ENCODE measurements at places on chromosomes 2 and 18.

- H3K36me3 ChIP-seq = no peaks in the 10 kb centered on the region
- no peak overlapping the region for H3K4me3 ChIP-seq
- no peaks in the 10 kb centered on the region for H3K4me1 ChIP-seq
Measured at GRCh38 chr2:35428548-35428947, 927.0 kb upstream of the CRIM1 start.

DNA sequence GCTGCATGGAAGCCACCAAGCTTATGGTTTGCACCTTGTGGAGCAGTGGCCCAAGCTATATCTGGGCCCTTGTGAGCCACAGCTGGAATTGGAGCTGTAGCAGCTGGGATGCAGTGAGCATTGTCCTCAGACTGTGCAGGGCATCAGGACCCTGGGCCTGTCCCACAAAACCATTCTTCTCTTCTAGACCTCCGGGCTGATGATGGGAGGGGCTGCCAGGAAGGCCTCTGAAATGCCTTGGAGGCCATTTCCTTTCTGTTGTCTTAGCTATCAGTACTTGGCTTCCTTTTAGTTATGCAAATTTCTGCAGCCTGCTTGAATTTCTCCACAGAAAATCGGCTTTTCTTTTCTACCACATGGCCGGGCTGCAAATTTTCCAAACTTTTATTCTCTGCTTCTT, 46.4 kb upstream of the CSRNP3 start:
- no peak overlapping the region for H3K4me3 ChIP-seq
- no peak overlapping the region for H3K27ac ChIP-seq
- H3K36me3 ChIP-seq = no peaks in the 10 kb centered on the region
- no peak for DNase-seq

- peaks cover 9% of the 10 kb centered on the region for H3K4me1 ChIP-seq
- H3K4me3 ChIP-seq = no peak overlapping the region
- H3K27me3 ChIP-seq = peaks cover 6% of the 10 kb centered on the region
- DNase-seq = no peak
- H3K27ac ChIP-seq = no peak overlapping the region
- H3K36me3 ChIP-seq = no peaks in the 10 kb centered on the region
Measured at GRCh38 chr2:239459056-239459455, 58.2 kb upstream of the HDAC4 start.

- H3K27ac ChIP-seq = peak overlapping the region; percentile 84
- no peaks in the 10 kb centered on the region for H3K27me3 ChIP-seq
- H3K36me3 ChIP-seq = no peaks in the 10 kb centered on the region
- H3K4me1 ChIP-seq = peaks cover 23% of the 10 kb centered on the region
- DNase-seq = no peak
Measured at GRCh38 chr2:241506793-241507429, 1.5 kb downstream of the STK25 start.

- no peaks in the 10 kb centered on the region for H3K27me3 ChIP-seq
- H3K36me3 ChIP-seq = no peaks in the 10 kb centered on the region
- H3K4me1 ChIP-seq = no peaks in the 10 kb centered on the region
- no peak for DNase-seq
Measured at GRCh38 chr2:75071766-75072165, 113.3 kb downstream of the POLE4 start.

DNA sequence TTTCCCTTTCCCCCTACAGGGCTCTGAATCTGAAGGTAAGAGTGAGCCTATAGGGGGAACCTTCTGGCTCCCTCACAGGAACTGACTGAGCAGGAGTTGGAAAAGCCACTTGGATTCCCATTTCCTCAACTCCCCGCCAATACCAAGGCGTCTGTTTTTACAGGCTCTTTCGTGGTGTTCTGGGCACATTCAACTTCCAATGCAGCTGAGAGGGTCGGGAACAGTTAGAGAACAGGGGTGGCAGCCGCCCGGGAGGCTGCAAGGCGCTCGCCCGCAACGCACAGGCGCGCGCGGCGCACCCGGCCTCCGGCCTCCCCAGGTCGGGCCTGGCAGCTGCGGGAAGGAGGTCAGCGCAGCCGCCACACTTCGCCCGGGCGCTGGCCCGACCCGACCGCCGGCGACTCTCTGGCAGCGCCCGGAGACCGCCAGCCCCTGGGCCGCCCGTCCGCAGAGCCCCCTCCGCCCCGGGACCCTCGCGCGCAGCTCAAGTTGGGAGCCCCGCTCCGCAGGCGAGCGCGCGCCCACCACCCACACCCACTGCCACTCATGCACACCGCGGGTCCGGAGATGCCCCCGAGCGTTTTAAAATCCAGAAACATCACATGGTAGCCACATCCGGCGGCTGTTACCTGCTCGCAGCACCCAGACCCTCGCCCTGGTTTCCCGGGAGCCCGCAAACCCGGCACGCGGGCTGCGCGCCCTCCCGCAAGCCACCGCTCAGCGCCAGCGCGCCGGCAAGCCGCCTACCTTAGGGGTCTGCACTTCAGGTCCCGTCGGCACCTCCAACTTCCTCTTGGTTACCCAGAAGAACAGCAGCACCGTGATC, 816 bp downstream of the GALNT14 start:
- H3K27me3 ChIP-seq = peaks cover 64% of the 10 kb centered on the region
- peak overlapping the region; percentile 59 for H3K4me3 ChIP-seq

- H3K36me3 ChIP-seq = no peaks in the 10 kb centered on the region
- DNase-seq = no peak
- no peaks in the 10 kb centered on the region for H3K4me1 ChIP-seq
- H3K4me3 ChIP-seq = no peak overlapping the region
Measured at GRCh38 chr2:160932960-160933359, 227.3 kb upstream of the TANK start.

DNA sequence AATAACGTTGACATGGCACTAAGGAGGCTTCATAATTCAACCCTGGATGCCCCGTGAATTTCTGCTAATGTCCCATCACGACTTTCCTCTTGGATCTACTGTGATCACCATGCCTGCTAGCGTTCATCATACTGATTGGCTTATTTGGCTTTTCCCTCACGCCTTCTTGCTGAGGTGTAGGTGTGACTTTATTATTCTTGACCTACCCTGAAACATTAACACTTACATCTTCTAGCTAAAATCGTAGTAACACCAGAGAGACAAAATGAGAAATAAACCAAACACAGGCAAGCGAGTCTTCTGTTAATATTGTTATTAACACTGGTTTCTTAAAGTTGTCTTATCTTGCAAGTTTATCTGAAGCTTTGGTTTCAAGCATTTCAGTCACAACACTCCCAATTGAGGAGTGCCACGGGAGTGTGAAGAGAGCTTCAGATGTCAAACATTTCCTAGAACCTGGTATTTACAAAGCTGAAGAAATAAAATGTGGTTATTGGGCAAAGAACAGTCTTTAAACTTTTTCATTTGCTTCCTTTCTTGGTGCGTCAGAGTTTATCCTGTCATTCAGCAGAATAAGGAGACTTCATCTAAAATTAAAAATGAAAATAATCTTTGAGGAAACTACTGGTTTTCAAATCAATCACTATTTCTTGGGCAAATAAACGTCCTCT, 15.4 kb upstream of the STAT1 start:
- peaks cover 10% of the 10 kb centered on the region for H3K4me1 ChIP-seq
- no peak overlapping the region for H3K4me3 ChIP-seq
- H3K36me3 ChIP-seq = peaks cover 6% of the 10 kb centered on the region
- no peak for DNase-seq
- H3K27ac ChIP-seq = no peak overlapping the region
- peaks cover 3% of the 10 kb centered on the region for H3K27me3 ChIP-seq

DNA sequence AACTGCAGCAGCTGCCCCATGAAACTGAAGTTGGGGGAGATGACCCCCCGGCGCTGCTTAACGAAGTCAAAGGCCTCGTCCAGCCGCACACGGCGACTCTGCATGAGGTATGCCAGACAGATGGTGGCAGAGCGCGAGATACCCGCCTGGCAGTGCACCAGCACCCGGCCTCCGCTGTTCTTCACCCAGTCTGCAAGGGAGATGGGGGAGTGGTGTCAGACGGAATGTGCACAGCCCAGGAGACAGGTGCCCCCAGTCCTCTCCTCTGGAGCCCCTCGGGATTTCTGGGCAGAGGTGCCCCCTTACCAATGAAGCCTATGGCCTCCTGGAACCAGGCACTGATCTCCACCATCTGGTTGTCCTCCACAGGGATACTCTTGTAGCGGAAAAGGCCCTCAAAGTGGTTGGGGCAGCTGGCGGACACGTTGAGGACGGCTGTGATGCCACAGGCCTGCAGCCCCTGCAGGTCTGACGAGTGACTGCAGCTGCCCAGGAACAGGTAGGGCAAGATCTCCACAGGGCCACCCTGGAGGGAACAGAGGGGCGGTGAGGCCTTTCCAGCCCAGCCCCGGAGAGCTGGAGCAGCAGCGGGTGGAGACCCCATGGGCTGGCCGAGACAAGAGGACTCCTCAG, 1.3 kb downstream of the DUSP2 start:
- no peaks in the 10 kb centered on the region for H3K27me3 ChIP-seq
- DNase-seq = no peak
- no peak overlapping the region for H3K27ac ChIP-seq
- no peaks in the 10 kb centered on the region for H3K4me1 ChIP-seq
- no peaks in the 10 kb centered on the region for H3K36me3 ChIP-seq

DNA sequence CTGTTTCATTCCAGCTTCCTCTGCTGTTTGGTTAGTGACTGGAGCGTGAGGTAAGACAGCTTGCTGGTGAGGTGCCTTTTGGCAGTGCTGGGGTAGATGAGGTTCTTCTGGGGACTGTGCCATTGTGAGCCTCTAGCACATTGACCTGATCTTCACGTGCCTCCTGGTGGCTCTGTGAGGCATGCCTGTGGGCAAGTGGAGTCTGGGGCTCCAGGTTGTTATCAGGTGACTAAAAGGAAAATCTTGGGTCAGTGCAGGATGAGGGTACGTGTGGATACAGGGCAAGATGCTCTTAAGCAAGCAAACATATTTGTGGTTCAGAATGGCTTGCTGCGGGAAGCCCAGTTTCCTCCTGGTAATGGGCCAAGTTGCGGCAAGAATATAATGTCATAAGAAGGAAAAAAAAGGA, 75.4 kb downstream of the FHOD3 start:
- H3K36me3 ChIP-seq = no peaks in the 10 kb centered on the region
- H3K4me3 ChIP-seq = no peak overlapping the region
- DNase-seq = no peak
- peak overlapping the region; percentile 6 for H3K27ac ChIP-seq
- H3K27me3 ChIP-seq = peaks cover 4% of the 10 kb centered on the region
- H3K4me1 ChIP-seq = peaks cover 67% of the 10 kb centered on the region

GRCh38 chr2:174802459-174802858, 38.2 kb upstream of the CHRNA1 start:
- H3K27ac ChIP-seq = no peak overlapping the region
- H3K4me1 ChIP-seq = peaks cover 18% of the 10 kb centered on the region
- no peaks in the 10 kb centered on the region for H3K36me3 ChIP-seq
- DNase-seq = no peak
- no peak overlapping the region for H3K4me3 ChIP-seq

GRCh38 chr2:45578056-45578843, 32.8 kb downstream of the SRBD1 start:
- no peak for DNase-seq
- H3K27me3 ChIP-seq = no peaks in the 10 kb centered on the region

DNA sequence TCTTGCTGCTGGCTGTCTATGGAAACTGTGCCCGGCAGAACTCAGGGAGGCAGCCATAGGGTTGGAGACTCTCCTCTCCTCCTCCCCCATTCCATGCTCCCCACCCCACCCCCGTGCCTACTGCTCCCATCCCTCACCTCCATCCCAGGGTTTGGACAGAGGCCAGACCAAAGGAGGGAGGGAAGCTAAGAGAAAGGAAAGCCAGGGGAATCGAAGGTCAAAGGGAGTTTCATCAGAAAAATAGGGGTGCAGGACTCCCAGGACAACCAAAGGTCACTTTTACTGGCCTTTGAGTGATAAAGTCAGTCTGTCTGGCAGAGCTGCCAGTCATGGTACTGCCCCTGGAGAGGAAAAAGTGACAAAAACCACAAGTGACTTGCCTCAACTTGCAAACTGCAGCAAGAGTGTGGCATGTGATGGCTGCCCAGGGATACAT, 187.3 kb upstream of the CTAGE1 start:
- DNase-seq = no peak
- no peak overlapping the region for H3K4me3 ChIP-seq
- no peaks in the 10 kb centered on the region for H3K27me3 ChIP-seq
- H3K4me1 ChIP-seq = peaks cover 20% of the 10 kb centered on the region

- no peak overlapping the region for H3K27ac ChIP-seq
- H3K4me1 ChIP-seq = peaks cover 26% of the 10 kb centered on the region
- H3K27me3 ChIP-seq = no peaks in the 10 kb centered on the region
- H3K36me3 ChIP-seq = no peaks in the 10 kb centered on the region
- no peak overlapping the region for H3K4me3 ChIP-seq
Measured at GRCh38 chr2:38155015-38155414, 79.1 kb upstream of the CYP1B1 start.

- H3K27ac ChIP-seq = no peak overlapping the region
- no peaks in the 10 kb centered on the region for H3K4me1 ChIP-seq
- no peaks in the 10 kb centered on the region for H3K27me3 ChIP-seq
- no peaks in the 10 kb centered on the region for H3K36me3 ChIP-seq
Measured at GRCh38 chr2:106932644-106933043, 46.7 kb upstream of the ST6GAL2 start.

GRCh38 chr18:78363556-78364387, 615.8 kb upstream of the SALL3 start:
- no peaks in the 10 kb centered on the region for H3K4me1 ChIP-seq
- DNase-seq = no peak
- no peak overlapping the region for H3K27ac ChIP-seq
- no peaks in the 10 kb centered on the region for H3K36me3 ChIP-seq

DNA sequence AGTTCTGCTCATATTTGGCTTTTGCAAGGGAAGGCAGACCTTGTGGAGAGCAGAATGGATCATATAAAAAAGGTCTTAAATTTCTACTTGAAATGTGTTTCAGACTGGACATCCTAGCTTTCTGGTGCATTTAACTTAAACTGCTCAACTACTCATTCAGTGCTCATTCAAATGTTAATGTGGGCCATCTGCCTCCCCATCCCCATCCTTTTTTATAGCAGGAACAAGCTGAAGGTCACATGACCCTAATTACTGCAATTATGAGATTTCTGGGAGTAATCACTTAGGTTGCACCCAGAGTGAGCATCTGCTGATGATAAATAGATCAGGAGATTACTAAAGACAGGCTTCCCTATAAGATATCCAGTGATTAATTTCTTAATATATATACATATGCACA, 96.1 kb downstream of the MAP2 start:
- H3K27me3 ChIP-seq = no peaks in the 10 kb centered on the region
- H3K36me3 ChIP-seq = no peaks in the 10 kb centered on the region
- no peak overlapping the region for H3K27ac ChIP-seq
- H3K4me3 ChIP-seq = no peak overlapping the region
- H3K4me1 ChIP-seq = no peaks in the 10 kb centered on the region
- no peak for DNase-seq

GRCh38 chr2:186503827-186504606, 18.0 kb downstream of the ZC3H15 start:
- peaks cover 6% of the 10 kb centered on the region for H3K4me1 ChIP-seq
- no peak overlapping the region for H3K27ac ChIP-seq
- peaks cover 99% of the 10 kb centered on the region for H3K36me3 ChIP-seq

- peak within 1 kb of the TSS; percentile 73 for H3K4me3 ChIP-seq
- H3K27me3 ChIP-seq = no peaks in the 10 kb centered on the region
- H3K27ac ChIP-seq = peak within 1 kb of the TSS; percentile 69
- peak; percentile 30 for DNase-seq
- H3K36me3 ChIP-seq = no peaks in the 10 kb centered on the region
- H3K4me1 ChIP-seq = peaks cover 3% of the 10 kb centered on the region
Measured at GRCh38 chr18:31684279-31685096, at the start of gene B4GALT6. TSS of gene B4GALT6 (minus strand) at chr18:31684581. CDS start at chr18:31684426, 155 bp downstream.

GRCh38 chr2:218406949-218407618, 7.4 kb downstream of the CTDSP1 start:
- peak overlapping the region; percentile 91 for H3K27ac ChIP-seq
- DNase-seq = peak; percentile 71
- no peaks in the 10 kb centered on the region for H3K27me3 ChIP-seq
- H3K4me1 ChIP-seq = peaks cover 29% of the 10 kb centered on the region

GRCh38 chr2:85073033-85073432, 60.2 kb upstream of the TCF7L1 start:
- H3K36me3 ChIP-seq = no peaks in the 10 kb centered on the region
- H3K4me1 ChIP-seq = no peaks in the 10 kb centered on the region
- H3K27ac ChIP-seq = no peak overlapping the region
